Vagina (tissue), 2 donors: ENCODE measurements at places on chromosomes 3 and 15.

DNA sequence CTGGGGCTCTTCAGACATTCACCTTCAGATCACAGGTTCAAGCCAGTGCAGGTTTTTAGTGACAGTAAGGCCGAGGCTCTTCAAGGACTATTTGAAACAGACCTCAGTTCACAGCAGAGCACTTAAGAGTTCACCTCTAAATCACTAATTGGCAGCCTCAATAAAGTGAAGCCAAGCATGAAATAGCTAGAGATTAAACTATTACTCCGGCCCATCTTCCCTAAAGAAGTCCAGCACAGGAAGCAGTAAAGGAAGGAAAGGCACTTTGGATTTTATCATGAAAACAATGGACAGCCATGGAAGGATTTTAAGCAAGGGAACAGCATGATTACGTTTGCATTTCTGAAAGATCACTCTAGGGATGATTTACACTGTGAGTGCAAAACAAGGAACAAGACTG lies 27.6 kb upstream of the ARL6 start:
- no peak for DNase-seq

- DNase-seq = no peak
Observed at GRCh38 chr3:189698811-189699210, 67.6 kb downstream of the TP63 start.

- DNase-seq = no peak
Observed at GRCh38 chr3:23873941-23874340, 42.8 kb downstream of the NKIRAS1 start.

DNA sequence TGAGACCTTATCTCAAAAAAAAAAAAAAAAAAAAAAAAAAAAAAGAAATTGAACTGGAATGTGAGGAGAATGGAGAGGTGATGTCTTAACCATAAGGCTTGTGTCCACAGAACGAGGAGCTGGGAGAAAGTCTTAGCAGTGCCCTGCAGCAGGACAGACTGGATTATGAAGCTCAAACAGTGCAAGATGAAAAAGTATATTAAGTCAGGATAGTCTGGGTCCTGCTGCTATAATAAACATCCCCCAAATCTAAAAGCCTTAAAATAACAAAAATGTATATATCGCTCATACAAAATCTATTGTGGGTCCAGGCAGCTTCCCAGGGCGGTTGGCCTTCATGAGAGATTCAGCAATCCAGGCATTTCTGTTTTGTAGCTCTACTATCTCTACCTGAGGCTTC lies 175.5 kb downstream of the RAB11A start:
- DNase-seq = no peak

GRCh38 chr15:71344316-71344715 lies 229.0 kb downstream of the THSD4 start:
- DNase-seq = no peak

DNA sequence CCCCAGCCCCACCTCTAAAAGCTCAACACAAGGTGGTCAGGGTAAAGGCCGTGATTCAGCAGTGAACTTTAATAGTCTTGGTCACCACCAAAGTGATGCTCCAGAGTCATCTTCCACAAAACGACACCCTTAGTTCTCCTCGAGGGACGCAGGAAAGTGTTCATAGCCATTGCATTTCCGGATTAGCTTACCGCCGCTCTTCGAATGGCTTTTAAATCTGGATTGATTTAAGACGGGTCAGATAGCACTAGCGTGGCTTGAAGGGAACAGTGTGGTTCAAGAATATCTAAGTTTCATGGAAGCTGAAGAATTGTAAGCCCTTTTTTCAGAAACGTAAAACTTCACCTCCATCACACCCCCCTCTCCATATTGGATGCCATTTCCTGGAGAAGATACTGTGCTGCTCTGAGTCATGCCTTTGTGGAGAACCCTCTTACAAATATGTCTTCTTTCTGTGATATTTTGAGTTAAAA lies 829 bp downstream of the RNF7 start:
- DNase-seq = no peak

- DNase-seq = no peak
Observed at GRCh38 chr15:70240082-70240481, 142.4 kb upstream of the TLE3 start.

DNA sequence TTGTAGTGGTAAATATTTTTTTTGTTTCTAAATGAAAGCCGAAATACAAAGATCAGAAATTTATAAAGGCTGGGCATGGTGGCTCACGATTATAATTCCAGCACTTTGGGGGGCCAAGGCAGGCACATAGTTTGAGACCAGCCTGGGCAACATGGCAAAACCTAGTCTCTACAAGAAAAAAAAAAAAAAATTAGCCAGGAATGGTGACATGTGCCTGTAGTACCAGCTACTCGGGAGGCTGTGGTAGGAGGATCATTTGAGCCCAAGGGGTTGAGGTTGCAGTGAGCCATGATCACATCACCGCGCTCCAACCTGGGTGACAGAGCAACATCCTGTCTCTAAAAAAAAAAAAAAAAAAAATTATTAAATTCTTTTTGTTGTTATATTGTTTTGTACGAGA lies 6.9 kb downstream of the DENND4A start:
- DNase-seq = no peak

GRCh38 chr3:14393440-14394106 lies 8.8 kb upstream of the SLC6A6 start:
- DNase-seq = no peak

GRCh38 chr15:83178869-83179325 lies 28.7 kb downstream of the HDGFL3 start:
- no peak for DNase-seq

DNA sequence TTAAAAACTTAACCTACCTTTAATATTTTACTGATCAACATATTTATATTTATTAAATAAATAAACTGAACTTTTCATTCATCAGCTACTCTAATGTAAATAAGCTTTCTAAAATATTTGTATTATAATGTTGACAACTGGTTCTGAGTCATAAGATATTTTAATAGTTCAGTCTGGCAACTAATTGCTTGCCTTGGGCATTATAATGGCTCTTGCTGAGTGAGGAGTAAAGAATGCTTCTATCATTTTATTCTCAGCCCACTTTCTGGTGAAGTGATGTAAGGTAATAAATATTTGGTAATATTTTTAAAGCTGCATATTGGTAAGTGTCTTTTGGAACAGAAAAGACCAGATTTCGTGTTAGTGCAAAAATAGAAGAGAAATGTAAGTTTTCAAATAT lies 81.5 kb downstream of the DIPK2A start:
- DNase-seq = no peak

- DNase-seq = no peak
Observed at GRCh38 chr15:74202452-74203401, at the start of gene STRA6. Gene STRA6, minus strand, starts transcription at chr15:74202787. Its CDS starts 520 bp downstream, at chr15:74202267.

- DNase-seq = no peak
Observed at GRCh38 chr15:57732526-57733331, 26.2 kb downstream of the POLR2M start.

DNA sequence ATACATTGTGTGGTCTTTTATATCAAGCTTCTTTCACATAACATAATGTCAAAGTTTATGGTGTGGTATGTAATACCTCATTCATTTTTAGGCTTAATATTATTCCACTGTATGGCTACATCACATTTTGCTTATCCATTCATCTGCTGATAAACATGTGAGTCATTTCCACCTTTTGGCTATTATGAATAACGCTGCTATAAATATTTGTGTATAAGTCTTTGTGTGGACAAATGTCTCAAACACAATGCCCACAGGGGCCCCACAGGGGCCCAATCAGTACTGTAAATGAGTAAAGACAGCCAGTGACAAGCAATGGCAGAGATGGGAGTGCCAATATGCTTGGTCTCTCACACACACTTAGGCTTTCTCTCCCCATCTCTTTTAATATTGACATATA lies 54.2 kb downstream of the PIK3R4 start:
- no peak for DNase-seq

DNA sequence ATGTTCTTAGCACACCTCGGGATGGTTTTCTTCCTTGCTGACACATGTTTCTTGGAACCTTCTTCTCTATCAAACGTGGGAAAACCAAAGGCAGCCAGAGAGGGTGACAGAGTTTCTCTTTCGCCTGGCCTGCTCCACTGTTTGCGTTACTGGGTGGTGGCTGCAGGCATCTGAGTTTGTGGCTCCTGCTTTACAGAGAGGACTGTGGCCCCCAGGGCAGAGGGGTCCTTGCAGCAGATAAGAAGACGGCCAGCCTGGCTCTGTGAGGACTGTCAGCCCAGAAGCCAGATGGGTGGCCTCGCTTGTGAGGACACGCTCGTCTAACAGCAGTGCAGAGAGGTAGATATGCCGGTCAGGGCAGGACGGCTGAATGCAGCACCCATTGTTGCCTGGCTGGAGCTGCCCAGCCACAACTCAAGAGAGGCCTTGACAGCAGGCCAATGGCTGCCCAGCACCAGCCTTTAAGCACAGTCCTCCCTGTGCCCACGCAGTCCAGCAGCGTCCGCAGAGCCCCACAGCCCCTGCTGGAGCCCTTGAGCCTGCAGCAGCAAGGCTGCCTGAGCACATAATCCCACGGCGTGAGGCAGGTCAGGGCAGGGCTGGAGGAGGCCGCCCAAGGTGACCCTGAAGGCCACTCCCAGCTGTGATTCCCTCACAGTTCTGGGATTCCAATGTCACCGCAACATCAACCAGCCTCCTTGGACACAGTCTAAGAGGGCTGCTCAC lies 15.0 kb upstream of the SPTBN5 start:
- no peak for DNase-seq

DNA sequence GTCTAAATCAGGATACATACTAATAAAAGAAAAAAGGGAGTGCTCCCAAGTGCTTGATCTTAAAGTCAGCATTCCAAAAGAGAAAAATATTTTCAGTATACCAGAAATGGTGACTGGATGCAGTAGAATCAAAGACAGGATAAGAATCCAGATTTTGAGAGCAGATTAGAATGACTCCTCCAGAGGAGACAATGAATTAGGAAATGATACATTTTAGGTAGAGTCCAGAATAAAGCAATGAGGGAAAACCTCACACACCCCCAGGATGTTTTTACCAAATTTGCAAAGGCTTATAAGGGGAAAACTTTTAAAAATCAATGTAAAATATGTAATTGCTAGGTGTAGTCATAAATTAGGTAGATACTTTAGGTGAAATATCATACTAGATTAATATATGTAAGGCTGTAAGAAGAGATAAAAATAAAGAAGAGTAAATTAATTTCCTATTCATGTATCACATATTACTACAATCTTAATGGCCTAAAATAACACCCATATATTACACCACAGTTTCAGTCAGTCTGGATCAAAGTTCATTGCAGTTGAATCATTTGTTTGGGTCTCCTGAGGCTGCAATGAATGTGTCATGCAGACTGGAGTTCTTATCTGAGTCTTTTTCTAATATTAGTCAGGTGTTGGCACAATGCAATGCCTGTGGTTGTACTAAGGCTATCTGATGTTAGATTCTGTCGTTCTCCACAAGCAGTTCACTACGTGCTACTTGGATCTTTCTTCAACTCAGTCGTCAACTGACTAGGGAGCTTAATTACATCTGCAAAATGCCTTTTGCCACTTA lies 547.8 kb upstream of the EPHA6 start:
- no peak for DNase-seq

DNA sequence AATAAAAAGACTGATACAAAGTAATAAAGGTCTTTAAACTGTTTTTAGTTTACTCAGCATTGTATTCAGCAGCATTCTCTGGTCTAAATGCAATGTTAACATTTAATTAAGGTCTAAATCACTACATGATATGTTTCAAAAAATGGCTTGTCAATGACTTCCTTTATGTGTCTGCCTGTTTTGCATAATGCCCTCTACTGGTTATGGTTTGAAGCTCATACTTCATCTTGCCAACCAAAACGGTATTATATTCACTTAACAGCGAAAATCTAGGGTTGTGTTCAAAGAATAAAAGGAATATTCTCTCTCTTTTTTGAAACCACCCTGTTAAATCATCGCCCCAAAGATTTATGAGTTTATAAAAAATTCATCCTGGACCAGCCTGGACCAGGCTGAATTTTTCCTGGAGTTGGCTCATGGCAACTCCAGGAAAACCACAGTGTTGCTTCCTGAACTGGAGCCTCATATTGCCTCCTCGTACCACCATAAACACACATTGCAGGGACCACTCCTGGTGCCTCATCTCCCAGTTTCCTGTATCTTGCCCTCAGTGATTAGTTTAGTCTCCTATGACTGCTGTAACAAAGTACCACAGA lies 6.7 kb upstream of the NCEH1 start:
- no peak for DNase-seq

GRCh38 chr3:195540027-195540426 lies 3.1 kb downstream of the PPP1R2 start:
- DNase-seq = no peak

DNA sequence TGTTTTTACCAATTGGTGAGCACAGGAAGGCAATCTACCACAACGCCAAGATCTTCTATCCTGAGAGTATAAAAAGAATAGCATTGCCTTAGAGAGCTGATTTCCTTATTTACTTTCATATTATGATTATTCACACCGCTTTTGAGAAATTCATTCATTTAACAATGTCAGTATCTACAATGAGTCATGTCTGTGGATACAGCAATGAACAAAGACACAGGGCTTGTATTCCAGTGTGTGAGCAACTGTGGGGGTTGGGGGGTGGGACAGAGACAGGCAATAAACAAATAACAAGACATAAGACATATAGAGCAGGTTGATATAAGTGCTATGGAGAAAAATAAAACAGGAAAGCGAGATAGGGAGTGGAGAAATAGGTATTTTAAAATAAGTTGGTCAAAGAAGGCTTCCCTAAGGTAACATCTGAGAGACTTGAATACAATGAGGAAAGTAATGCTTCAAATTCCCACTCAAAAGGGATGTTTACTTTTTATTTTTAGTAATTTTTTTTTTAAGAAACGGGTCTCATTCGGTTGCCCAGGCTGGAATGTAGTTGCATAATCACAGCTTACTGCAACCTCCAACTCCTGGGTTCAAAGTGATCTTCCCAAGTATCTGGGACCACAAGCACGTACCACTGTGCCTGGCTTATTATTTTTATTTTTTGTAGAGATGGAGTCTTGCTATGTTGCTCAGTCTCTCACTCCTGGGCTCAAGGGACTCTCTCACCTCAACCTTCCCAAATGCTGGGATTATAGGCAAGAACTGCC lies 45.7 kb downstream of the PGBD4 start:
- no peak for DNase-seq

DNA sequence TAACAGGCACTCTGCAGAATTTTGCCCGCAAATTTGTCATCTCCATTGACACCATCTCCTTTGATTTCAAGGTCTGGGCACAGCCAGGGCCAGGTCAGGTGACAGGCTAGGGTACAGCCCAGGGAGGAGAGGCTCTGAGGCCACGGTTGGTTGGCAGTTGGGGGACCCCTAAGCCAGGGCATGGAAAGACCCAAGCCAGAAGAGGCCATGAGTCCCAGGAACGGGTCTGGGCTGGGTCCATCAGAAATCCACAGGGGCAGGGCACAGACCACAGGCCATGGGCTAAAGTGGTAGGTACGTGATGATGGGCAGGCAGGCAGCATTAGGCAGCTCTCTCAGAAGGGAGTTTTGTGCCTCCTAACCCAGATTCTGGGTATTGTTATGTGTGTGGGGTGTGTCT lies 45.8 kb downstream of the SEMA3G start:
- no peak for DNase-seq

GRCh38 chr3:59001675-59002074 lies 48.1 kb downstream of the CFAP20DC start:
- DNase-seq = no peak
